Stimulated activated CD4-positive, alpha-beta T cell treated with anti-CD3 and anti-CD28 coated beads, Interleukin-2, amount 100 ng/mL, for 48 hours (primary cell): ENCODE measurements at places on chromosomes 12 and 14.

GRCh38 chr12:121806009-121806545 lies 2.3 kb downstream of the SETD1B start:
- DNase-seq: no peak

- DNase-seq: no peak
Observed at GRCh38 chr12:64081008-64081404, 141.1 kb downstream of the KICS2 start.

DNA sequence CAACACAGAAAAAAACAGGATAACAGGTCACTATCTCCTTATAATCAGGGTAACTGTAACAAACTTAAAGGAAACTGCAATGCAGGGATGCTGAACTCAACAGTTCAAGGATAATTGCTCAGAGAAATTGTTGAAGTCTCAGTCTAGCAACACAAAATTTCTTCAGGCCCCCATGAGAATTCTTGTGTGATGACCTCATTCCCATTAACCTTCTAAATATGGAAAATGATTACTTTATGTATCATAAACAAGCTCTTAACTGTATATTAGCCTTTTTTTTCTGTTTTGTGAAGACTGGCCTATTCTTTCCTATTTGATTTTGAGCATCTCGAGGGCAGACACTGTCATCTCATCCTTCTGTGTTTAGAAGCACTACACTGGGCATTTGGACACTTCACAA lies 47.1 kb downstream of the IGF1 start:
- DNase-seq: no peak

DNA sequence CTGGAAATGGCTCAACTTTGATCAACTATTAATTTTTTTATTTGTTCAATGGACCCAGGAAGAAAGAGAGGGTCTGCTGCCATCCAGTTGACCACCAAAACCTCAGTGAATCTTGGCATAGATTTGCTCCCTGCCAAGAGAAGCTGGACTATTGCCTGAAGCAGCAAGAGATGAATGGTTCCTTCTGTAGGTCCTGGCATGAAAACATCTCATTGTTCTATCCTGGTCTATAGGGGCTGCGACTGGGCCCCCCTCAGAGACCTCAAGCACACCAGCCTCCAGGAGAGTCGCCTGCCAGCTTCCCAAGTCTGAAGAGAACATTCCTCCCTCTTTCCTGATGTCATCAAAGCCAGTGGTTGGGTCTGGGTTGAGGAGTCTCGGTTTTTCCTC lies 204.9 kb downstream of the TMX1 start:
- no peak for DNase-seq

DNA sequence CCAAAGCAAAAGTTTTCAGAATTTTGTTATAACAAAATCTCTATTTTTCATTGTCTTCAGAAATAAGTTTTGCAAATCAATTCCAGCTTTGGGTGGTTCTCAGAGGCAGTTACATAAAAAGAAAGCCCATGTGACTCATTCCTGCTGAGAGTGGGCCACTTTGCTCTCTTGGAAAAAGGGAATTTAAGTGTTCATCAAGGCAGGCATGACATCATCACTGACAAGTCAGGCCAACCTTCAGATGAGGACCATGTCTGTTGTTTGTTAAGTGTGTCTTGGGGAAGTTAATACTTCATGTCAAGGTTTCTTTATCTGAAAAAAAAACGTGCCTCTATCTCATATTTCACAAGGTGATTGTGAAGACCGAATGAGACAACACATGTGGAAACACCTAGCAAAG lies 519.8 kb upstream of the TMPO start:
- no peak for DNase-seq

GRCh38 chr14:105366386-105367074 lies 31.8 kb upstream of the TEX22 start:
- no peak for DNase-seq

- DNase-seq: no peak
Observed at GRCh38 chr12:95687937-95688336, 102.6 kb downstream of the NTN4 start.

DNA sequence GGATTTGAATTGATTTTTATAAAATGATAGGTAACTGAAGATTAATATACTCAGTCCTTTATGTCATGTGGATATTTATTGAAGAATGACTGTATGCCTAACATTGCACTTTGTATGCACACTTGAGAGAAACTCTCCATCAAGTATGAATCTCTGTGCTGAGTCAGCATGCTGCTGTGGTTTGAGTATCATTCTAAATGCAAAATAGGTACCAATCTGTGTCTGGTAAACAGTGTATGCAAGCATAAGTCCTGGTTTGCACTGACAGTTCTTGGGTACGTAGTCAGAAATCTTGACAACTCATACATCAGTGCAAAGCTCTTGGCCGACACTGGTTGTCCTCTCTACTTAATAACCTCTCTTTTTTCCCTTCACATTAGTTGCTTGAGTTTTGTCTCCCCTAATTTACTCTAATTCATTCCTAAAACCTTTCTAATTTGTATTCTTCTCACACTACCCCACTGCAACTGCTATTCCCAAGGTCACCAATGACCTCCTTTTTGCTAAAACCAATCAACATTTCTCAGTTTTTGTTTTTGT lies 21.8 kb downstream of the MGAT4C start:
- DNase-seq: no peak

DNA sequence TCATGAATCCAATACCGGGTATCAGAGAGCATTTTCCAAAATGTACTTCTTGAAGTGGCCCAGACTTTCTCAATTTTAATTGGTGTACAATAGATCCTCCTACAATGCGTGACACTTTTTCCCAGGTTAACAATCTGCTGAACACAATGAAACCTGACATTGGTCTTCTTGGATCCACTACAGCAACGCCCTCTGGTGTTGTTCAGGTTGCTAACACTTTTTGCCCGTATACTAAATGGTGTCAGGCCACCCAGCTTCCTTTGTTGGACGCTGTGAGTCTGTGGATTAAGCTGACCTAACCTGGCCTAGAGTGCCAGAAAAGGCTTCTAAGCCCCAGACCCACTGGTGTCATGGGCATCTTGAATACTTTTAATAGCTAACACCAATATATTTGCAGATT lies 89.2 kb downstream of the KCNK10 start:
- DNase-seq: no peak

DNA sequence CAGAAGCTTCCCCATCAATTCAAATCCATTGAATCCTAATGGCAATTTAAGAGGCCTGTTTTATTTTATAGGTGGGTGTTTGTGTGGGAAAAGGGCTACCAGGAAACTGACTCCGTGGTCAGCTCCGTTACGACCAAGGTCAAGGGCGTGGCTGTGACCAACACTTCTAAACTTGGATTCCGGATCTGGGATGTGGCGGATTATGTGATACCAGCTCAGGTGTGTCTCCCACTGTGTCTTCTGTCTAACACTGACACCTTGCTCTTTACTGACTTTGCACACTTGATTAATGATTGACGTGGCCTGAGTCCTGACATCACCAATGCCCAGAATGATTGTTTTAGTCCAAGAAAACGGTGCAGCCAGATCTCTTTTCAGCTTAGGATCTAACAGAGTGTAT lies 7.1 kb downstream of the P2RX4 start:
- no peak for DNase-seq

DNA sequence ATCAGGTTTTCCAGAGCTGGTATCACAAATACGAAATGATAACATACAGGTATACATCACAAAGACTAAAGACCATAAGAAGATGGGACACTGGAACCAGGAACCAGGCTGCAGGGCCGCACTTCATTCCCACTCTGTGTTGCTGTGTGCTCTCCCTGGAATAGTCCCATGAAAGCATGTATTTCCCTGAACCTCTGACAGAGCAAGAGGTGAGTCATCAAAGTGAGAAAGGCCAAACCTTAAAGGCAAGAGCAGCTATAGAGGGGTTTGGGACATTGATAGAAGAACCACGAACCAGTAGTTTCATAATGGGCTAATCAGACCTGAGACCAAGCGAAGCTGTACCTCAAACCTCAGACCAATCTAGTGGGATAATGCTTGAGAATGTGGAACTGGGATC lies 283.0 kb upstream of the PRKD1 start:
- no peak for DNase-seq

DNA sequence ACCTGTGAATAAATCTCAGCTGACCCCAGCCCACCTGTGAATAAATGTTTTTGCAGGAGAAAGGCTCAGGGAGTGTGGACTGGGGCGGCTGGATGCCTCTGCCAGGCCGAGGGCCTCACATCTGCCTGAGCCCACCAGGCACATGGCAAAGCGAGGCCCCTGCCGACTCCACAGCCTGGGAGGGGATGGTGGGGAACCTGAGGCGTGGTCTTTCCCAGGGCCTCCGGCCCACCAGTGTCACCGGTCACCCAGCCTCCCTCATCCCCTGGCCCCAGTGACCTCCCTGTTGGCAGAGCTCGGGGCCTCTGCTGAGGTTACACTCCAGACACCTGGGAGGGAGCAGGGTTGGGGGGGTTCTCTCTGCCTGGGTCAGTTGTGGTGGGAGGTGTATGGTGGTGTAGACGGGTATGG lies 8.2 kb downstream of the NOC4L start:
- no peak for DNase-seq

DNA sequence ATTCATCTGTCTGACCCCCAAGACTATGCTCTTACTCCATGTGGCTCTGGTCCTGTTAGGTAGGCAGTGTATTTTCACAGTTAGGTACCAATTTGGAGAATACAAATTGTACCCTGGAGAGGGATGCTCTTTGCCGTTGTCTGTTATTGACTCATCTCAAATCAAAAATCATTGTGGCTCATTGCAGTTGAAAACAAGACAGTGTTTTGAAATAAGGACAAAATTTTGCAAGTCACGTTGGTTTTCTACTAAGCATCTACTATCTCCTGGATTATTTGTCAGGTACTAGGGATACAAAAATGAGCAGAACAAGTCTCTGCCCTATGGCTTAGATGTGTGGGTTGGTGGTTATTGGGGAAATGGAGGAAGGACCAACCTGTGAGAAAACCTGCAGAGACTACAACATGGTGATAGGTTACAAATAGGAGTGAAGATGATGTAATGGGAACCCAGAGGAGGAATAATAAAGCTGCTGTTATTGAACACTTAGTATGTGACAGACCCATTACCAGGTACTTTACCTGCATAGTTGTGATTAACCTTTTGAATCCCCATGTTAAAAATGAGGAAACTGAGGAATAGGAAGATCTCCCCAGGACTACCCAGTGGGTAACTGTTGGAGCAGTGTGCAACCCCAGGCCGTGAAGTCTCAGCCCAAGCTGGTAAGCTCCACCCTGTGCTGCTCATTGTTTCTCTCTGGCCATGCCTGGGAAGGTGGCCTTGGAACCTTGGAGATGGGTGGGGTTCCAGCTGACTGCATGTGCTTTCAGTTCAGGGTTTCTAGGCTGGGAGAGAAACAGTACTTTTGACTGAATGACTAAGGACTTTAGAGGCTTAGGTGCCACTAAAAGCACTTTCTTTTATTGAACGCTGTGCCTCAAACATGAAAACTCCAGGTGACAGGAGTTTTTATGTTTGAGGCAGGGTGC lies 72.9 kb upstream of the SRSF5 start:
- DNase-seq: no peak

- DNase-seq: no peak
Observed at GRCh38 chr12:67939611-67940010, 49.6 kb upstream of the IFNG-AS1 start.

GRCh38 chr14:24098927-24099813 lies 5.1 kb downstream of the PCK2 start:
- DNase-seq: no peak

- DNase-seq: no peak
Observed at GRCh38 chr14:98408713-98409112, 863.3 kb downstream of the BCL11B start.

DNA sequence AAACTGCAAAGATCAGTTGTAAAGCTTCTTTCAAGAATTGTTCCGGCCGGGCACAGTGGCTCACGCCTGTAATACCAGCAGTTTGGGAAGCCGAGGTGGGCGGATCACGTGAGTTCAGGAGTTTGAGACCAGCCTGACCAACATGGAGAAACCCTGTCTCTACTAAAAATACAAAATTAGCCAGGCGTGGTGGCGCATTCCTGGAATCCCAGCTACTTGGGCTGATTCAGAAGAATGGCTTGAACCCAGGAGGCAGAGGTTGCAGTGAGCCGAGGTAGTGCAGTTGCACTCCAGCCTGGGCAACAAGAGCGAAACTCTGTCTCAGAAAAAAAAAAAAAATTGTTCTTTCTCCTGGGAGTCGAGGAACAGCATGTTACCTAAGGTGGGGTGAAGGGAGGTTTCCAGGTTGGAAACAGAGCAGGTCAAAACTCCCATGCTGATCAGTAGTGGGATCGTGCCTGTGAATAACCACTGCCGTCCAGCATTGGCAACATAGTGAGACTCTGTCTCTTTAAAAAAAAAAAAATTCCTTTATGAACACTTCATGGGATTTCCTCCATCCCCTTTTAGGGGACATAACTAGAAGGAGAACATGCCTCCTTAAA lies 13.9 kb downstream of the FBXO34 start:
- DNase-seq: no peak

- DNase-seq: no peak
Observed at GRCh38 chr14:49966304-49966809, 73.5 kb downstream of the ARF6 start.
